Stimulated activated naive CD4-positive, alpha-beta T cell treated with Interleukin-2 at 50 U/mL for 16 hours (primary cell): ENCODE measurements at places on chromosomes 5 and 9.
A peak's percentile ranks its signal among the peaks of the same experiment; 100 is the strongest.

- DNase-seq = no peak
Measured at GRCh38 chr9:137435381-137435891, 5.7 kb downstream of the ENTPD8 start.

DNA sequence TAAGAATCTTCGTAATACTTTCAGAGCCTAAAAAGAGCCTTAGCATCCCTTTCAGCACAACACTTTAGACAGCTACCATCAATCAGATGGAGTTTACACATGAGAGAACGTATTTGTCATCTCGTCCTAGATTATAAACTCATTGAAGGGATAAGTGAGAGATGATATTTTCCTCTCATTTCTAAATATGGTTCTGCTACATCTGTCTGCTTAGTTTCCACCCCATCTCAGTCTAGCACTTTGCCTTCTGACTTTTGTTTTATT lies 208.4 kb upstream of the CD180 start:
- DNase-seq = no peak

GRCh38 chr5:64502196-64502595 lies 3.6 kb upstream of the RGS7BP start:
- no peak for DNase-seq

DNA sequence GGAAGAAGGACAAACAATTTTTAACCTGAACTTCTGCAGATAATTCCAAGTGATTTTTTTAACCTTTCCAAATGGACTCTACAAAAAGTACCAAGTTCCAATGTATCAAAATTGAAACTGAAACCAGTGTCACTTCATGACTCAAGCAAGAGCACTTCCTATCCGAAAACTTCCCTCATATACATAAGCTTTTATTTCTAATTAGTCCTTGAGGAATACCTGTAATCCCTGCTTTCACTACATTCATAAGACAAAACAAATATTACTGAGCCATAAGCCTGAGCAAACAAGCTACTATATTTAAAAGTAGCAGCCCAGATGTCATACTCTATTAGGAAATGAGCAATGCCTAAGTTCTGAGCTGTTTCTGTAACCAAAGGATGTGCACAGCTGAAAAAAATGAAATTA lies 224.4 kb downstream of the EBF1 start:
- DNase-seq = no peak

GRCh38 chr5:177433658-177434217 lies 7.3 kb downstream of the GRK6 start:
- no peak for DNase-seq

DNA sequence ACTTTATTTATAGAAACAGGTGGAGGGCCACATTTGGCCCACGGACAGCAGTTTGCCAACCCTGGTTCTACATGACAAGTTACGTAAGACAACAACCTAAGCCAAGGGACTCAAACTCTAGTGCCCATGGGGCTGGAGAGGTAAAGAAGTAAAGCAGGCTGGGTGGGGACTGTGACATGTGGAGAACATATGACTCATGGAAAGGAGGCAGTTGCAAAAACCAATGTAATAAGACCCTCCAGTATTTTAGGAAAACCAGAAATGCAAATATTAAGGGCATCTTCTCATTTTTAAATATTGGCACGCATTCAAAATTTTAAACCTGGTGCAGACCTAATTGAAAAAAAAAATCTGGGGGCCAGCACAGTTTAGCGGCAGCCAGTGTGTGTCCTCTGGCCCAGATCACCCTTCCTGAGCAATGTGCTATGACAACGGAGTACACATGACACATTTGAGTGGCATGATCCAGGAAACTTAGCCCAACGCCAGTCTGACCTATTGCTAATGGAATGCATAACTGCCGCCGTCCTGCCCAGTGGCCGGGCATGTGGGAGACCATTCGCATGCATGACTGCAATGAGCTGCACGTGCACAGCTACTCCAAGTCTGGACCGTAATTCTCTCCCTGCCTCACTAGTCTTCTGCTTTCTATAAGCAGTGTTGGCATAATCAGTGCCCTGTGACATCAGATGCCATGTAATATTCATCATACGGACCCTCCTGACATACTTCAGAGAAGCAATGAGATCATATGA lies 97.2 kb downstream of the SH3TC2 start:
- DNase-seq = no peak

DNA sequence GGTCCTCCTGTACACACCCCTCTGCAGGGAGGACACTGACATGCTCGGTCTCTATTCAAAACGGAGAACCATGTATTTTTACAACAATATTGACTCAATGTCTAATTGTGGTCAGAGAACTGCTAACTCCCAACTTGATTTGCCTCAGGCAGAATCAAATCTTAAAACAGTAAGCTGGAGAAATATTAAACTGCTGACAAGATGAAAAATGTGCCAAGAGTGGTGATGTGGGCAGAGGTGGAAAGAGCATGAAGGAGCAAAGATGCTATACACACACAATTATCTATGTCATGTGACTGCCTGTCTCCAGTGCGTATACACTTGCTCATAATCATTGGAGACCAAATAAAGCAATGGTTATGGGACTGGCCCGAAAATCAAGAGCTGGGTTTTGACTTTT lies 556.1 kb upstream of the ZNF608 start:
- no peak for DNase-seq

- DNase-seq = no peak
Measured at GRCh38 chr9:119126040-119126439, 243.2 kb downstream of the BRINP1 start.

GRCh38 chr5:29263915-29264351 lies 1929.6 kb upstream of the CDH6 start:
- DNase-seq = no peak

- no peak for DNase-seq
Measured at GRCh38 chr5:14463629-14464028, 118.0 kb upstream of the OTULINL start.

GRCh38 chr5:177300236-177300880 lies 3.2 kb downstream of the RAB24 start:
- peak; percentile 40 for DNase-seq

DNA sequence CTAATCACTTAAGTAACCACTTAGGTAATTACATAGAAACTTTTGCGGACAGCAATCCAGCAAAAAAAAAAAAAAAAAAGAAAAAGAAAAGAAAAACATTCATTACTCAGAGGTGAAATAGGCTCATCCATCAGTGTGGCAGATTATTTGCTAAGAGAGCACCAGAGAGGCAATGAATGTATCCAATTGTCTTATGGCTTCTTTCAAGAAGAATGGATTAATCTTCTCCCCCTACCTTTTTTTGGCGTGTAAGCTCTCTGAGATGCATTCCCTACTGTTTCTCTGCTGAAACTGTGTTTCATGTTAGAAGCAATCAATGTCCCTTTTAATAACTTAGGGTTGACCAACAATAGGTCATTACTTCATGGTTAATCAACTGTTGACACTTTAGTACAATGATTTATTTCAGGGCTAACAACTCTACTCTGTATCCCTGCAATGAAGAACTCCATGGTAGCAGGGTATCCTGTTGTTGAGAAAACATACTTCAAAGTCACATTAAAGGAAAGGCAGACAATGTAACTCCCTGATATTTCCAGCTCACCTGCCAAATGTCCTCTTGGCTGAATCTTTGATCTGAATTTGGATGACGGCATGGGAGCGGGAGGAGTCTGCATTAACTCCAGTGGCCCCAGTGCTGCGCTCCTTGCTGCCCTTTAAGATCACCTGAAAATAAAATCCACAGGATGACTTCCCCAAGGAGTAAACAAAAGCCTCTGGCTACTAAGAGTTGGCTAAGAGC lies 57.6 kb downstream of the KIF24 start:
- DNase-seq = no peak

GRCh38 chr5:105544300-105544699 lies 1981.7 kb upstream of the NUDT12 start:
- no peak for DNase-seq

DNA sequence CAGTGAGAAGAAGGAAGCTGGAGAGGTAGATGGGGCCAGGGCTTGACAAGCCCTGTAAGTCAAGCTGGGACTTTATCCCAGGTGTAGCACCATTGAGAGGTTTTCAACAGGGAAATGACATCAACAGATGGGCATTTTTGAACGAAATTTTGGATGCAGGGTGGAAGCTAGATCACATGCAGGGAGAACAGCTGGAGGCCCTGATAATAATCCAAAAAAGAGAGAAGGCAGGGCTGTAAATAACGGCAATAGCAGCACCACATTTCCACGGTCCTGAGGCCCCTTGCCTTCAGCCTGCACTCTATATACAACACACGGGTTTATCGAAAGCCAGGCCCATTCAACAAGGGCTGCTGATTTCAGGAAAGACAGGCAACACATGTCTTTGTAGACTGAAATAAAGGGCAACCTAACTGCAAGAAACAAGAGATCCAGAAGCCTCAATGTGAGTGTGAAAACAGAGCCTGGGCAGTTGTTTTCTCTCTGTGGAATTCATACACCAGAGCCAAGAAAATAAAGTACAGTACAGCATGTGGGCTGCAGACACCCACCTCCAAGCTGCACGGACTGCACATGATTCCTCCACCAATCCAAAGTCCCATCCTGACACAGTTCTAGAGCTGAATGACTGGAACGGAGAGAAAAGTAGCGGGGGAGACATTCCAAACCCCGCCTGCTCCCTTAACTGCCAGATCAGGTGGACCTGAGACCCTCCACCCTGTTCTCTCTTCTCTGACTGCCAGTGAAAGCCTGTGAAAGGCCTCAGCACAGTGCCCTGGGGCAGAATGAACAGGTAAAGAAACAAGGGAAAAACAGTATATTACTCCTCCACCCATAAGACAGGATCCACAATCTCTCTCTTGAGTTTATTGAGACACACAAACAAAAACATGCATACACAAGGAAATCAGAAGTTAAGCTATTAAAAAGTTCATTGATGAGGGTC lies 36.3 kb downstream of the KLHL3 start:
- no peak for DNase-seq

GRCh38 chr9:5459289-5459829 lies 9.0 kb downstream of the CD274 start:
- peak; percentile 9 for DNase-seq

- no peak for DNase-seq
Measured at GRCh38 chr5:37715361-37715760, 124.5 kb downstream of the GDNF start.

DNA sequence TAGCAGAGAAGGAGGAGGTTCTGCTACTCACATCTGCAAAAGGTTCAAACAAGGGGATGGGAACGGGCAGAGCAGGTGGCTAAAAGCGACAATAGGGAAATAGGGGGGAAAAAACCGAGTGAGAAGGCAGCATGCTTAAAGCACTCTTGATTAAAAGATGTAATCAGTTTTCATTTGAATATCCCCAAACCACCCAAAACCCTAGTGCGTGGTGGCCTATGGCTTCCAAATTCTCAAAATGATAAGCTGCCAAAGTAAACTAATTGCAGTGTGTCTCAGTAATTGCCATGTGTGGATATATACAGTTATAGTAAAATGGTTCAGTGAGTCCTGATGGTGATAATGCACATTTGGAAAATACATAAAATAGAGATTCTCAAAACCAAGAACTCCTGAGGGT lies 315.2 kb upstream of the RFX3 start:
- DNase-seq = no peak

GRCh38 chr5:150661086-150661485 lies at the start of gene MYOZ3:
Gene MYOZ3 (plus strand): TSS chr5:150661251. CDS start chr5:150662942, 1,691 bp downstream.
- DNase-seq = no peak

DNA sequence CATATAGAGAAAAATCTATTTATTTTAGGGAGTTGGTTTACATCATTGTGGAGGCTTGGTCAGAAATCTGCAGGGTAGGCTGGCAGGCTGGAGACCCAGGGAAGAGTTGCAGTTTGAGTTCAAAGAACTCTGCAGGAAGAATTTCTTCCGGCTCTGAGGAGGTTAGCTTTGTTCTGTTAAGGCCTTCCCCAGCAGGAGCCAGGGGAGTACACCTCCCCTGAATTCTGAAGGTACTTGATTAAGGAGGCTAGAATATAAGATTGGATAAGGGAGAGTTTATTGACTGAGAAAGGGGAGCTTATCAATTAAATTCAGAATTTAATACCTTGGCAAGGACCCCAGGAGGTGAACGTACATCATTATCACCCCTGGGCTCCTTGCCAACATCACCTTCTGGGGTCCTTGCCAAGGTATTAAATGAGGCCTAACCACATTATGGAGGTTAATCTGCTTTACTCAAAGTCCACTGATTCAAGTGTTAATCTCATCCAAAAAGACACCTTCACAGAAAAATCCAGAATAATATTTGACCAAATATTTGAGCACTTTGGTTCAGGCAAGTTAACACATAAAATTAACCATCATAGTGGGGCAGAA lies 351.7 kb downstream of the CWC27 start:
- DNase-seq = no peak

DNA sequence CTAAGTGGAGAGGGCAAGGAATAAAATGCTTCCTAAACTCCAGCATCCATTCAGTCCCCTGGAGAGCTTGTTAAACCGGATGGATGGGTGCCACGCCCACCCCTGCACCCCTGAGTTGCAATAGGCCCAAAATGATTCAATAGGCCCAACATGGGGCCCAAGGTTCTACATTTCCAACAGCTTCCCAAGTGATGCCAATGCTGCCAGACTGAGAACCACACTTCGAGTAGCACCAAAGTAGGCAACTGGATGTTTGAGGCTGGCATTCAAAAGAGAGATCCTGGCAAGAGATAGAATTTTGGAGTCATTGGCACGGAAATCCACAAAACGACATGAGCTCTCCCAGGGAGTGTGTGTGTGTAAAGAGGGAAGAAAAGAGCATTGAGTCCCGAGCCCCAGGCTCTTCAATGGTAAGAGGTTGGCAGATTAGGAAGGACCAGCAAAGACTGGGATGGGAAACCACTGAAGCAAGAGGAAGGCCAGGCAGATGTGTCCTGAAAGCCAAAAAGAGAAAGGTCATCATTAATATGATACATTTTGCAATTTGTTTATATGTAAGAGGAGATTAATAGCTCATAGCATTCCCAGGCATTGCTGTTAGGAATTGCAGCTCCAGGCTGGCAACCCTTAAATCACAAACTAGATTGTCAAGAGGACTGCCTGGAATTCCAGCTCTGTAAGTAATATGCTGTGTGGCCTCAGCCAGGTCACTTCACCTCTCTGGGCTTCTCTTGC lies 130.6 kb downstream of the KCNIP1 start:
- DNase-seq = no peak

GRCh38 chr5:6573651-6574101 lies 59.2 kb downstream of the NSUN2 start:
- no peak for DNase-seq

GRCh38 chr9:114367772-114368569 lies 19.8 kb downstream of the AKNA start:
- no peak for DNase-seq

DNA sequence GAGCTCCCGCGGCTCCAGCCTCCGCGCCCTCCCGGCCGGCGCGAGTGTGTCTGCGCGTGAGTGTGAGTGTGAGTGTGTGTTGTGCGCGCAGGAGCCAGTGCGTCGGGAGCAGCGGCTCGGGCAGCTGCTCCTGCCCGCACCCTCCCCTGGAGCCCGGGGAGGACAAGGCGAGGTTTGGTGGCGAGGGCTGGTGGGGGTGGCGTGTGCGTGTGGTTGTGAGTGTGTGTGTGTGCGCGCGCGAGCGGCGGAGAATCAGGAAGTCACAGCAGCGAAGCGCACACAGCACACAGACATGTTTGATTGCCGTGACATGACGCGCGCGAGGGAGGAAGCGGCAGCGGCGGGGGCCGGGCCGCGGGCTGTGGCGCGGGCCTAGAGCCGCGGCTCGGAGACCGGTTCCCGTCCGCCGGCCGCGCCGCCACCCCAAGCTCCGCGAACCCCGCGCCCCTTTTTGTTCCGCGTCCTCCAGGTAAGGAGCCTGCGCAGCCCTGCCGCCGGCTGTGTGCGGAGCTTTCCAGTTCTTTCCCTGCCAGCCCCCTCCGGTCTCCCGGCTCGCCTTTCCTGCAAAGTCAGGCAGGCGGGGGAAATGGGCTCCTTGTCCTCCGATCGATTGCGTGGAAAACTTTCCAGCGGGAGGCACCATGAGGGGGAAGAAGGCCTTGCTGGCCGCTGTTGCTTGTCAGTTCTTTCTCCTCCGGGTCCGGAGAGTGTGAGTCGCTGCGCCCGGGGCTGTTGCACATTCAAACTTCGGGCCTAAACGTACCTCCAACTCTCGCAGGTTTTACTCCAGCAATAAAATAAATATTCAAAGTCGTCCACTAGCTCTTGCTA lies 2.4 kb downstream of the SMARCA2 start:
- DNase-seq = peak; percentile 76
